CD8-positive, alpha-beta T cell (primary cell): ENCODE measurements at places on chromosomes 2 and 18. TPM values are rescaled to one million over a fixed set of nuclear protein-coding genes. Genes with fewer than 3 reads are reported as not detected.

- no peak for DNase-seq
Observed at GRCh38 chr2:233092432-233093165, 32.5 kb downstream of the INPP5D start.

DNA sequence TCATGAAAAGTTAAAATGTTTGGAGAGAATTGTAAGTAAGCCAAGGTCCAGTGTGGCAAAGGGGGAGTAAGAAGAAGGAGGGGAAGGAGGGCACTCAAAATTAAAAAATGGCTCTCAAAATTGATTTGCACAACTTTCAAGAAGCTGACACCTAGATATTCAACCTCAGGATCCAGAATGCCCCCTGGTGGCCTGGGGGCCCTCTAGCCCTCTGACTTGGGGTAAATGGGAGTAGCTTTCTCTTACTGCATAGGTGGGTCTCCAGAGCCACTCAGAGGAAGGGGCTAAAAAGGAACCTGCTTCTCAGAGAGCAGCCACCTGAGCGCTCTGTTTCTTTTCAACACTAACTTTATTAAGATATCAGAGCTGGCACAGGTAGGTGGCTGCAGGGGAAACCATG lies 968.5 kb downstream of the BCL11A start:
- peak; percentile 3 for DNase-seq

Gene RNU2-63P
- 4.4 TPM for total RNA-seq

DNA sequence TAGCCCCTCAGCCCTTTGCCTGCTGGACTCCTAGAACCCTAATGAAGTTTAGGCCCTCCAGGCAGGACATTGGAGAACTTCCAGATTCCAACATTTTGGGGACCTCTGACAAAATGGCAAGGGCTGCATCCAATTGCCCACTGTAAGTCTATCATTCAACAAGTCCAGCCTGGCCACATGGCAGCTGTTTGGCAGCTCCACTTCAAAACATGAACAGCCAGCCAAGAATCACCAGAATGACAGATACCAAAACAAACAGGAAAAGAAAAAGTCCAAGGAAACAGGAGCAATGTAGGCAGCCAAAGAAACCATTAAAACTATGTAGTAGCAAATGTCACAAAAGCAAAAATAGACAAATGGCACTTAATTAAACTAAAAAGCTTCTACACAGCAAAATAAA lies 25.5 kb downstream of the SLC4A5 start:
- no peak for DNase-seq

Gene LDLRAD4
- 35.1 TPM for total RNA-seq

DNA sequence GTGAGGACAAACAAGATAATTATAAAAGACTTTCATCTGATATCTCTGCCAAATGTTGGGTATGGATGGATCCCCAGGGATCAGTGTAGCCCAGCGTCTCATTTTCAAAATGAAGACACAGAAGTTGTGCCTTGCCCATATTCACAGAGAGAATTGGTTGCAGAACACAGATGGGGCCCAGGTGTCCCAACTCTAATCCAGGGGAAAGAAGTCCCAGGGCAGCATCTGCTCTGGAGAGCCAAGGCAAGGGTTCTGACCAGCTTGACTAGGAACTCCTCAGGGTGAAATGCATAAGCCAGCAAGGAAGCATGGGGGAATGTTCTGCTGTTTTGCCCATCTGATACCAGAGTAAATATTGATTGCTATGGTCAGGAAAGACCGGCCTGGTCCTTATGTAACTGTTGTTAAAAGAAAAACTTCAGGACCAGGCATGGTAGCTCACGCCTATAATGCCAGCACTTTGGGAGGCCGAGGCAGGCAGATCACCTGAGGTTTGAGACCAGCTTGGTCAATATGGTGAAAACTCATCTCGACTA lies 68.7 kb upstream of the CABLES1 start:
- no peak for DNase-seq

DNA sequence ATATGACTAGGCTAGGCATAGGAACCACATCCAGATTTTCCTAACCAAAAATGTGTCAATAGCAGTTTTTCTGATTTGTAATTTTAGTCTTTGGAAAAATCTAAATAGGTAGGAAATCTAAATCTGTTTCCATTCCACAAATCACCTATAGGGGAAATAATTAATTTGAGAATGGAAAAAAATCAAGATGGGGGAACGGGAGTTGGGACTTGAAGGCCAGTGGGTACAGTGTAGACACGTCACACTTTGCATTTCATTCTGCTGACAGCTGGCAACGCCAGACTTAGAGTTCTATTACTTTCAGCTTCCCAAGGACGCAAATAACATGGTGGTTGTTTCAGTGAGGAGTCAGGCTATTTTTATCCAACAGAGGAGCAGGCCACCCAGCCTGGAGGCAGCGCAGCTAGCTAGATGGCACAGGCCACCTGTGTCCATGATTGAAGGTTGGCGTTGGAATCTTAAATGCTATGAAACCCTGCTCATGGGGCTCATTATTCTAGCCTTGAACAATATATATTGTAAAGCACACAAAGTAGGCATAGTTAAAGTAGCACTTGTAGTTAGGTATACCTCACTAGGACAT lies 23.4 kb downstream of the HNRNPA3 start:
- DNase-seq, result no peak

- no peak for DNase-seq
Observed at GRCh38 chr2:44120428-44120827, 48.2 kb upstream of the PPM1B start.

Gene FOXI3
- not detected for total RNA-seq

DNA sequence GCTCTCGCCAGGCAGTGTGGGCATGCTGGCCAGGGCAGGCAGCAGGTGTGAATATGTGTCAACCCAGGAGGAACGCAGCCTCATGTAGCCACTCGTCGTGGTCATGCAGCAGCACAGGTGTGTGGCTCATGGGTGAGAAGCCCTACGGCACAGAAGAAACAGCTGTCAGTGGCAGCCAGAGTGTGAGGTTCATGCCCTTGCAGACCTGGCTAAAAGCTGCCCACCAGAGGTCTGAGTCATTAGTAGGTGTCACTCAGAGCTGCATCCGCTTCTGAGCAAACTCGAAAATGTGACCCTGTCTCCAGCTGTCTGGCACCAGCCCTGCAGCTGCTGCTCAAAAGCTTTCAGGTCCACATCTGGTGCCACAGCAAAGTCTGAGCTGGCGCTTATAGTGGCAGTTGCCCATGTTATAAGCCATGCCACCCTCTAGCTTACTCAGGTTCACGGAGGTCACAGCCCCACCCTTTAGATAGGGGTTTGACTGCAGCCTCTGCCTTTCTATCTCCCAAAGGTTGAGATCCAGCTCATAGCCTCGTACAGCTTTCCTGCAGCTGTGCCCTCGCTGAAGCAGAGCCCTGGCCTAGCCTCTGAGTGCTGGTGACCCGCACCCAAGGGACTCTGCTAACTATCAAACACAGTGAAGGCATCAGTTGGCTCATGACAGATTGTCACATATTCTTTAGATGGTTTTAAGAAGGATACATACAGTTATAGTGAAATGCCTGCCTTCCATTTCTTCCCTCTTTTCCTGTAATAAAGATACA lies 195.0 kb downstream of the CCDC102B start:
- DNase-seq, result no peak

DNA sequence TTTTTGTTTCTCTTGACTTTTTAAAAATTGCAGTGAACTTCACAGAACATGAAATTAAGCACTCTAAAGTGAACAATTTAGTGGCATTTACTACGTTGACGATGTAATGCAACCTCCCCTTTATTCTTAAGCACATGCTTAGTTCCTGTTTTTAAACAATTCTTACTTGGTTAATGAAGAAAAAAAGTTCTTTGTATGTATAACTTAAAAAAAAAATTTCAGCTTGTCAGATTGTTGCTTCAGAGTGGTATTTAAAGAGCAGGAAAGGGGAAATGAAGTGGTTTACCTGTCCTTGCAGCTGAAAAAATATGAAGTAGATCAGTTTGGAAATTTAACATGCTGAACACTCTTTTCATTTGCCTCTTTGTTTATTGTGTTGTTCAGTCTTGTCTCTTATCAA lies 95.7 kb upstream of the RASGRP3 start:
- DNase-seq, result no peak

DNA sequence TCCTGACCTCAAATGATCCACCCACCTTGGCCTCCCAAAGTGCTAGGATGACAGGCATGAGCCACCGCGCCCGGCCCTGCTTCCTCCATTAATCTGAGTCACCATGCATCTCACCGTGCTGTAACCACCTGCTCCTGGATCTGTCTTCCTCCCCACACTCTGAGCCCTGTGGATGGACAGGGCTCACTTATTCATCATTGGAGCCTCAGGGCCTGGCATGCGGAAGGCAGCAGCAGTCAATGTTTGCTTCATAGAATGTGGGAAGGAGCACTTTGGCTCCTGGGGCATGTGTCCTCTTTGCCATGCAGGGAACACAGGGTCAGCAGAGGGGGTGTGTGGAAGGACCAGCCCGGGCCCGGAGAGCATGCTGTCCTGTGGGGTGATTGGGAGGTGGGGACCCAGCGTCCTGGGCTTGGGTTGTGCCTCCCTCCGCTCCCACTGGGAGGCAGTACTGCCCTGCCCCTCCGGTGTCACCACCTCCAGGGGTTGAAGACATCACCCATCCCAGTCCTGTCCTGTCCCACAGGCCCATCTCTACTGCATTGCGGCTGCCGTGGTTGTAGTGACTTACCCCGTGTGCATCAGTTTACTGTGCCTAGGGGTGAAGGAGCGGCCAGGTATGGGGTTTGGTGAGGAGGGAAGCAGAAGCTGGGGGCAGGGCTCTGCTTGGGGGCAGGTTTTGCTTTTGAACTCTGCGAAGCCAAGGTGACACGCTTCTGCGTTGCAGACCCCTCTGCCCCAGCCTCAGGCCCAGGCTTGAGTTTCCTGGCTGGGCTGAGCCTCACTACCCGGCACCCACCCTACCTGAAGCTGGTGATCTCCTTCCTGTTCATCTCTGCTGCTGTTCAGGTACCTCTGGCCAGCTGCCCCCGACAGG lies 11.5 kb downstream of the MFSD2B start:
- DNase-seq, result no peak

Gene EMILIN2
- 1.7 TPM for total RNA-seq

- DNase-seq, result no peak
Observed at GRCh38 chr2:64298161-64298560, 153.9 kb upstream of the PELI1 start.

GRCh38 chr2:169023161-169023560 lies 8.0 kb downstream of the ABCB11 start:
- no peak for DNase-seq

DNA sequence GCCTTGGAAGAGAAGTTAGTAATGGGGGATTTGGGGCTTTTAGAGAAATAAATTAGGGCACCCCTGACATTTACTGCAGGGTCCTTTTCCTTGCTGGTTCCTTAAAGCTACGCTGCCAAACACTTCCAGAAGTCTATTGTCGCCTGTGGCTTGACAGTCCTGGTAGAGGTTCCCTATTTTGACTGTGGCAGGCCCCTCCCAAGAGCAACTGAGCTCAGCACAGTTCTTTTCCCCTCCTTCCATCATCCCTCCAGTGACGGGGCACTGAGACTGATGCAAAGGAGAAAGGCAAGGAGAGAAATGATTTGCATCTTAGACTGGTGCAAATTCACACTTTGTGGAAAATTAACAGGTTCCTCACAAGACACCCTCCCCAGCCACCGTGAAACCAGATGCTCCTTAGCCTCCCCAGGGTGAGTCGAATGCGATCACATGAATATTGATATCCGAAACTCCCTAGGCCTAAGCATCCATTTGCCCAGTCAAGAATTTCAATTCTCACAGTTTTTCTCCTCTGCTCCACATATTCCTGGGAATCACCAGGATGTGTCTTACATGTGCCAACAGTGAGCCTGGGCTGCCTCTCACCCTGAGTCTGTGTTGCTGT lies 45.4 kb downstream of the RABL2A start:
- no peak for DNase-seq

Gene ADAM23
- 0.14 TPM for total RNA-seq

Gene PCARE
- total RNA-seq, result not detected

DNA sequence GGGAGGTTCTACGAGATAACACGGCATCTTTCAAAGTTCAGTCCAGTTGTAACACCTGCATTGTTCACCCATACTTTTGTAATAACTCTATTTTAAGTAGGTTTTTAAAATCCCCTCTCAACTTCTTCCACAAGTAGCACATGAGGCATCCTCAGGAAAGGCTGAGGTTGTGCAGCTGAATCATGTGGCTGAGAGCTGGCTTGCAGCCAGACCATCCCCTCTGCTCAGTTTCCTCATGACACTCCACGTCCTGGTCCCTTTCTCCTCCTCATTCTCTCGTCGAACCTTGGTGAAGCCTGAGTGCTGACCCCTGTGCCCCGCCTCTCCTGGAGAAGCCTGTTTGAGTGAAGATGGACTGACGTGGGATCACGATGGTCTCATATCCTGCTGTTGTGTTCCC lies 42.5 kb downstream of the POU3F3 start:
- DNase-seq, result no peak

GRCh38 chr2:176321916-176322315 lies 52.7 kb downstream of the MTX2 start:
- DNase-seq, result no peak

DNA sequence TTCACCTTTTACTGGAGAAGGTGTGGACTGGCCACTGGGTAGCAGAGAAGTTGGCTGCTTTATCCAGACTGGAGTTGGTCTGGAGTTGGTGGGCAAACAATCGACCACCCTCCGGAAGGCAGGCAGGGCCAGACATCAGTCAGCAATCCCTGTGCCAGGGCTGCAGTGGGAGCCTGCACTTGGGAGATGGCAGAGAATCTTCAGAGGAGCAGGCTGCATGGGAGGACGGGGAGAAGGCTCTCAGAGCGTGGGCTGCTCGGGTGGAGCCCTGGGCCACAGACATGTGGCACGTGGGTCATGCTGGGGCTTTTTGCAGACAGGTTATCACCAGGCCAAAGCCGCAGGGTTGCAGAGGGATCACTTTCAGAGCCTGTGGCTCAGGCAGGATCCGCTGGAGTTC lies 29.6 kb downstream of the SLC9A4 start:
- DNase-seq, result no peak

Gene HOXD11
- not detected for total RNA-seq

GRCh38 chr18:44497311-44497710 lies 183.4 kb upstream of the SETBP1 start:
- DNase-seq, result no peak

GRCh38 chr2:37670378-37671008 lies 949 bp downstream of the CDC42EP3 start:
- DNase-seq, result no peak

Gene MGAT4A
- 226 TPM for total RNA-seq

Gene NTSR2
- not detected for total RNA-seq

DNA sequence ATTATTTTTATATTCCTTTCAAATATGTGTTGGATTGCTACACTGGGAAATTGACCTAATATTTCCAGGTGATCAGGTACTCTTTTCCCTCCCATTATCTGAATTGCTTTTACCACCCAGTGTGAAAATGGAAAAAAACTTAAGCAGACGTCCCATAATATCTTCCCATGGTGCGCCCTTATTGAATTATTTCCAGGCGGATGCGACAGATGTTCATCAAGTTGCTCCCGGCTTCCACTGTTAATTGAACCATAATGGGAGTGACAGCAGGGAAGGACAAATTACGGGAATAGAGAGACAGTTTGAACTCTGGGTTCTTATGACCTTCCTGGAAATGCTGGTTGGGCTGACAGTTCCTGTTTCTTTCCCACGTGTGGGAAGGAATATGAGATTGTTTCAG lies 93.3 kb downstream of the THSD7B start:
- no peak for DNase-seq

Gene UGT1A9
- not detected for total RNA-seq

Gene UBR3
- total RNA-seq, result 24.4 TPM

Gene RNF149
- 129 TPM for total RNA-seq
